ENCODE measurements at places on chromosomes 5 and 9.

GRCh38 chr5:76805821-76806505 is 12.9 kb upstream of the F2RL1 start:
- no peak for DNase-seq

DNA sequence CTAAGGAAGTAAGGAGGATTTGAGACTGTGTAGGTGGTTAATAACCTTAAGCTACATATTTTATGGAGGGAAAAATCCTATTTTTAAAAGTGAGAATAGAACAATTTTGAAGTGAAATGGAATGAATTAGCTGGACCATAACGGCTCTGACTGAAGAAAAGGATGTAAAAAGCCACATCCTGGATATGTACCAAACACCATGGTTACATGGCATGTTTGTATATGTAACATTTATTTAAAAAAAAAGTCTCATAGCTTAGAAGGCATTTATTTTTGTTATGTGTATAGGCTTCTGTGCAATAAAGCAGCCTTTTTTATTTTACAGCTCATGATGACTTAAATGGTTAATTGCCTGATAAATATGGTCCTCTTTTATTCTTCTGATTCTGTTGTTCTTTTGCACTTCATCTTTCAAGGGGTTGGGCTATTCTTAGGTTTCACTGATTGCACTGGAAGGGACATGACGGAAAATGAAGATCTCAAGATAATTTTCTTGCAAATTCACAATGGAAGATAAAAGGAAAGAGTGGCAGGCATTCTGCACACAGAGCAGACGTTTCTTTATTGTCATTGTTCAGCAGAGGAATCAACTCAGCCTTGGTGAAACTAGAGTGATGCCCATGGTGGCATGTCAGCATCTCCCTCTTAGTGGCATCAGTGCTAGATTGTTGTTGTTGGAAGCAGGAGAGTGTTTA is 63.1 kb downstream of the DOCK8 start:
- DNase-seq, result no peak

DNA sequence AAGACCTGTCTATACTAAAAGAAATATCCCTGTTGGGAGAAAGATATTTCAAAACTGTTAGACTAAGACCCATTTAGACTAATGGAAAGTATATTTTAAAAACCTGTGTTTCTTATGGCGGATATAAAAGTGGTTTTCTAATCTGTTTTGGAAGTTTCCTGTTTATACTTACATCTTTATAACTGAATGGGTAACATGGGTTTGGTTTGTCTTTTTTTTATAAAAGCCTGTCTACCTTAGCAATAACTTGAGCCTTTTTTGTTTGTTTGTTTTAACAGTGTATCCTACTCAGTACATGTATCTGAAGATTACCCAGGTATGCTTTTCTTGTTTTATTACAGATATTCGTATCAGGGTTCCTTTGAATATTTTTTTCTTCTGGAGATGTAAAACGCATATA is 83.4 kb downstream of the PARP8 start:
- no peak for DNase-seq

- no peak for DNase-seq
Observed at GRCh38 chr5:33781286-33781685, 110.5 kb downstream of the ADAMTS12 start.

DNA sequence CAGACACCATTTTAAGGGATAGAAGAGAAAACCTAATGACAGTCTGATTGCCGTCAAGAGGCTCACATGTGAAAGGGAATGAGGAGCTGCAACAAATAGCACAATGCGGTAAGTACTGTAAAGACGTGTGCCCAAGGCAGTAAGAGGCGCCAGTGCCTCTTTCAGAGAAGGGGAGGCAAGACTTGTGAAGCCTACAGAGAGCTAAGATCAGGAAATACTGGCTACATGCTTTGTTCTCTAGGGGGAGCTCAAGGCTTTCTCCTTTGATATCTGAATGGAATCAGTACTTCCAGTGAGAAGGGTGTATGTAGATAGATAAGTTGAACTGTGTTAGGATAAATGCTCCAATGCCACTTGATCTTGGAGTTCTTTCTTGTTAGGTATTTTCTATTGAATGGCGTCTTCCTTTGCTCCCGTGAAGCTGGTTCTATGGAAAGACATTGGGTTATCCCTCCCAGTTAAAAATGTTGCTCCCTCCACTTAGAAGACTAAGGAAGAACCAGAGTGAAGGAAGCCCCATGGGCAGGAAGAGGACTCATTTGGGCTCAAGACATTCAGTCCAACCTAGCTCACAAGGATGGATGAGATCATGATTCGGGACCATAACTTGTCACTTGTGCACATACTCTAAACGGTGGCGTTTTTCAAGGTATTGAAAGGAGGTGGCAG is 23.5 kb upstream of the ALDOB start:
- DNase-seq, result peak; percentile 67

DNA sequence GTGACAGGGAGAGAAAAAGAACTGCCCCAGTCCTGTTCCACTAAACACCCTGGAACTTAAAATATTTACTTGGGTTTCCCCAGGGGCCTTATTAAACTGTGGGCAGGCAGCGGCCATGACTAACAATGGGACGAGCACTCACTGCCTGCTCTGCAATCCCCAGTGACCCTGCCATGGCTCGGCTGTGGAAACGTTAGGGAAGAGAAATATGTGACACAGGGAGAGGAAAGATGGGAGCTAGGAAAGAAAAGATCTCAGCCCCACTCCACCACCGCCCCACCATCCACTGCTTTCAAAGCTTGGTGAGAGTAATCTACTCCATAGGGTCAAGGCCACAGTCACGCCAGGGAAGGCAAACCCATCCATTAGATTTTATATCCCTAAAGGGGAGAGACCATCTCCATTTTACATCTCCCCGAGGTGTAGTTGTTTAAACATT is 117.6 kb downstream of the EFNA5 start:
- no peak for DNase-seq

GRCh38 chr9:127935765-127936221 is 1.9 kb downstream of the DPM2 start:
- no peak for DNase-seq

- DNase-seq, result no peak
Observed at GRCh38 chr5:175900157-175900556, 28.8 kb downstream of the CPLX2 start.

GRCh38 chr5:83145882-83146331 is 68.6 kb downstream of the XRCC4 start:
- DNase-seq, result no peak

DNA sequence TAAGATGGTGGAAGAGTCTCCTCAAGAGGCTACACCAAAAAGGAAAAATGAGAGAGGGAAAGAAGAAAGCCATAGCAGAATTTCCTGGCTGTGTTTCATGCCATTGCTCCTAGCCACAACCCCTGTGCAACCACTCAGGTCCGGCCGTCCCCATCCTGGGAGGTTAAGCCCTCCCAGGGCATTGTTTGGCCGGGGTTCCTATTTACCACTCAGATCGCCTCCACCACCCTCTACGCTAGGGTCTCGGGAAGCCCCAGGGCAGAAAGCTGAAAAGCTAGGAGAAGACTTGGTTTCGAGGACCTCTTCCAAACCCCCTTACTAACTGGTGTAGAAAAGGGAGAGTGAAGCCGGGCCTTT is 715 bp downstream of the RC3H2 start:
- no peak for DNase-seq

DNA sequence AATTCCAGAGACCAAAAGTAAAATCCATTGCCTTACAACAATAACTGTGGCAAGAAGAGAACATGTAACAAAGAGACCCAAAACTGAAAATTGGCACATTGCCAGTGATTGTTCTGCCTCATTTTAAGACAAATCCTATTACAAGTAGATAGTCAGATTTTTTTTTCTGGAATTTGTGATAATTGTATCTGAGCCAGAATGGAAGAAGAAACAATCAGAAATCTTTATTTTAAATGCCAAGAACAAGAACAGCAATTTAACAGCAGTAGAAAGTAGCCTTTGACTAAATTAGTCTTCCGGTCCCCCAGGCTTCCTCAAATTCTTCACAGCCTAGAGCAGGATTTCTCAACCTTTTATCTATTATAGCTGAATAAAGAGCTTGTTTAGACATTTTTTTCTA is 106.7 kb upstream of the PTPN3 start:
- no peak for DNase-seq

- no peak for DNase-seq
Observed at GRCh38 chr5:32426440-32427151, 17.9 kb downstream of the ZFR start.

GRCh38 chr9:128911529-128912035 is 9.2 kb upstream of the PHYHD1 start:
- no peak for DNase-seq

GRCh38 chr5:42531611-42532010 is 108.4 kb downstream of the GHR start:
- DNase-seq, result no peak

DNA sequence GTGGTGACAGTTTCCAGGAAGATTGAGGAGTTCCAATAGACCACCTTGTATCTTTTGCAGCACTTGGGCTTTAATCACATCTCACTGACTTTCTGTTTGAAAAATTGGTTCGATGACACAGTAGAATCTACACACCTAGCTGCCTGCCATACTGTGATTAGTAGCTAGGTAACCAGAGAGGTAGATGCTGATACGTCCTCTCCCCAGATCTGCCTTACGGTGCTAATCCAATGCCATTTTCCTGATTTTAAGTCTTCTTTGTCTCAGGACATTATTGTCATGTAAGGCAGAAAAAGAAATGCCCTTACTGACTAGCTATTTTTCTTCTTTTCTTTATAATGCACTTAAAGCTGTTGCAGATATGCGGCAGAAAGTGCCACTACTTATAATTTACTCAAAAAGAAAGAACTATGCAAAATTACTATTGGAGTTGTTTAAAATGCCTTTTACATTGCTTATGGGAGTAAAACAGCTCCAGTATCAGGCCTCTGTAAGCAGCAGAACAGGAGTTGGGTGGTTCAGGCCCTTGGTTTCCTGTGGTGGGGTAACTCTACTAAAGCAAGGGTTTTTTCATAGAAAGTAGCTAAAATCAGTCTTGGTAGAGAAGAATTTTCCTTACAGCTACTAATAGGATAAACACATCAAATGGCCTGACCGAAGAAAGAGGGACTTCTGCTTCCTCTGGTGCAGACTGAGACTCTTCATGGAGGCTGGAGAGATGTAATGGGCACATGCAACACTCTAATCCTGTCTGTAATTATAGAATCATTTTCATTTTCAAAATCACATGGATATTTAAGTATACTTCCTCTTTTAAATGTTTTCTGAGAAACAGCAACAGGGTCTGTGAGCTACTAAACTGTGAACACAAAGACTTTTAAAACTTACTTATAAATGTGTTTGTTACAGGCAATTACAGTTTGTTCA is 177.2 kb downstream of the MAPKAP1 start:
- no peak for DNase-seq

DNA sequence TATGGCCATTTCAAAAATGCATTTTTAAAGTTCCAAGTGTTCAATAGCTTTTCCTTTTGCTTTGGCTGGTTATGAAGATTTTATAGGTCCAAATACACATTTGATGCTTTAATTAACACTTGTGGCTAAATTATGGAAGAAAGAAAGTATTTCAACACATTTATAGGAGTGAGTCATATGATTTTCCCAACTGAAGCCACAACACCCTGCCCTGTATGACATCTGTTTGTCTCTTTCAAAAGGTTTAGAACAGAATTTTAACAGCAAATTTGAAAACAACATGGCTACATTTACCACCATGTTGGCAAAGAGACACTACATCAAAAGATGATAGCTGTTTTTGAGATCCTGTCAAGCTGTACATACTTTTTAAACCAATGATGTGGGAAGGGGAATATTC is 99.4 kb downstream of the TMEM174 start:
- DNase-seq, result no peak

- DNase-seq, result peak; percentile 53
Observed at GRCh38 chr5:141192110-141192725, at the start of gene PCDHB10. TSS of gene PCDHB10 (plus strand) at chr5:141192353. CDS start at chr5:141192553, 200 bp downstream.

DNA sequence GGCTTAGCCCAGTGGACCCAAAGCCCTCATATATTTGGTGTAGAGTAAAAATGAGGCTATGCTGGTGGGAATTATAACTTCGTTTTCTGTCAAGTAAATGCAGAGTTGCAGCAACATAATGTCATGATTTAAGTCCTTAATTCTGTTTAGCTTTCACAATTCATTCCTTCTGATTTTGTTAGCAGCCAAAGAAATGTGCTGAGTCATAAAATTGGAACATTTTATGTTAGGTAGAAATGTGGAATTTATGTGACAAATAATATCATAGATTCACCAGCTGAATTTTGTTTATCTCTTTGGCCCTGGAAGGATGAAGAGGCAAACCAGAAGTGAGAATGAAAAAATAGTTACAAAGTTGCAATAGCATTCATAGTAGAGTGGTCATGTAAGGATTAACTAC is 247.0 kb downstream of the TRPM3 start:
- DNase-seq, result no peak

- no peak for DNase-seq
Observed at GRCh38 chr9:113568081-113568435, 104.5 kb downstream of the RGS3 start.

DNA sequence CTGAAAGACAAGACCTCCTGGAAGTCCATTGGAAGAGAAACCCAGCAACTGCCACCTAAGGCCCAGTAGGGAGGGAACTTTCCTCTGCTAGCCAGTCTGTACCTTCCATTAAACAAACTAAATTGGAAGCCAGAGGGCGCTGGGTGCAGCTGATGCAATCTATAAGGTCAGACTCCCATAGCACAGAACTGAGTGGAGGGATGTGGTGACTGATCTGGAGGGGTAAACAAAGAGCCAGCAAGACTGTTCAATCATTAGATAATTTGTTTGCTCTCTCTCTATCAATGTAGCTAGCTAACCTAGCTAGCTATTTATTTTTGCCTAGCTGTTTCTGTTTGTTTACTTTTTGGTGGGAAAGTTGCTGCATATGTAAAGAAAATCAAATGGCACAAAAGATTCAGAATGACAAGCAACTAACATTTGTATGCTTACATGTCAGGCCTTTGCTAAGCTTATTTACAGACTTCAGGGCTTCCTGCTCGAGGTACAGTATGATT is 291.8 kb upstream of the DAB2 start:
- no peak for DNase-seq

DNA sequence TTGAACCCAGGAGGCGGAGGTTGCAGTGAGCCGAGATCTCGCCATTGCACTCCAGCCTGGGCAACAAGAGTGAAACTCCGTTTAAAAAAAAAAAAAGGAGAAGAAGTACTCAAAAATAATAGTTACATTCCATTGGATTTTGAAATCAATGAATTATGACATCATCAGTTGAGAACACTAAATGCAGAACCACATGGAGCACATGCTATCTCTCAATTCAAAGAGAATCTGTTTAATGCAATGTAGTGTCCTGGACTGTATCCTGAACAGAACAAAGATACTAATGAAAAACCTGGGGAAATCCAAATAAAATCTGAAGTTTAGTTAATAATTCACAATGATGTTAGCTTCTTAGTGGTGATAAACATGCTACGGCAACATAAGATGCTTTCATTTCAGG is 20.3 kb downstream of the CDC14B start:
- DNase-seq, result no peak

Data from NCI-H1417 treated with DMSO at 0.1 percent for 48 hours (cell line).